GDM1 (cell line): ENCODE measurements at places on chromosomes 3 and 15.

- DNase-seq: no peak
Observed at GRCh38 chr3:180466401-180467011, 135.5 kb upstream of the TTC14 start.

DNA sequence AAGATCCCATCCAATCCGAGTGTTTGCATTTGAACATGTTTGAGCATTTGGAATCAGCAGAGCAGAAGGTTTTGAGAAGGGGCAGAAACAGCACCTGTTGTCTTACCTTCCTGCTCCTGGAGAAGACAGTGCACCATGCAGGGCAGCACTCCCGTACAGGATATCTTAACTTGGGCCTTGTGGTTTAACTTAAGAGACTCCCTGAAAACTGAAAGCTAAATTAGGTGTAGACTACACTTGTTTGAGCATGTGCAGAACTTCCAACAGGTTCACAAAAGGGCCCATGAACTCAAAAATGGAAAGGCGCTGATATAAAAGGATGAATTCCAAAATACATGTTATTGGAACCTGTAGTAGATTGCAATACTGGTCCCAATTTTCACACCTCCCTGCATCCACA, 175.4 kb upstream of the PRICKLE2 start:
- no peak for DNase-seq

DNA sequence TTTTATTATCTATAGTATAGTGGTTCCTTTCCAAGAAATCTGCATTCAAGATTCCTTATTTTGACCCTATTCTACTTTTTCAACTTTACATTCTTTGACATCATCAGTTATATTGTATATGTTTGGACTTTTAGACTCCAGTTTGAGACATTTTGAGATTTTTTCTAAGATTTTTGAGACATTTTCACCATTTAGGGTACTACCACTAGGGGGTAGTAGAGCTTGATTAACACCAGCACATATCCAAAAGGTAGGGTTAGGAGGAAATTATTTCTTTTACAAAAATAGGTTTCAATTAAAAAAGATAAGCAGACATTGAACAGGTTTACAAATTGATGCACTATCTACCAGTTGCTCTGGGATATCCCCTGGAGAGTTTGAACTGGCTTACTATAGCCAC, 262.5 kb downstream of the SCAPER start:
- DNase-seq: no peak

DNA sequence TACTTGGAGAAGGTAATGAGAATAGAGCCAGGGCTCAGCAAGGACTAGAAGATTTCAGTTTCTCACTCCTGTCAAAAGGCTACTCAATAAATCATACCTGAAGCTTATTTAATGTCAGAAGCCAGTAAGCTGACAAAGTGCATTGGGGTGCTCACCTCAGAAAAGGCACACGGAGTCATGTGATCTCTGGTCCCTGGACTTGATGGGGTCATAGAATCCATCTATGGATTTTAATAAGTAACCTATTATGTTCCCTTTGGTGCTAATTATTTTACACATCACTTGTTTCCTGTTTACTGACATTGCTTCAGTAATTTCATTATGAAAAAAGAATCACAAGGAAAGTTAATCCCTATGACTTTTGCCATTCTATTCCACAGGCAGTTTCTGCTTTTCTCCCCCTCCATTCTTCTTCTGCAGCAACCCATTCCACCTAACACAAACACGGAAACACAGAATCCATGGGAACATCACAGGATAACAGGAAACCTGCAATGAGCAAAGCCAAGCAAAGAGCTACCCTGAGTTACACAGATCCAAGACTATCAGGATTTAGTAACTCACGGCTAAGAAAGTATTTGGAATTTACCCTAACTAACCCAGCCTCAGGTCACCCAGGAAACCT, 159.6 kb downstream of the MEIS2 start:
- DNase-seq: no peak

- peak; percentile 58 for DNase-seq
Observed at GRCh38 chr3:100044369-100044768, 69.9 kb downstream of the FILIP1L start.

GRCh38 chr3:50609763-50610085, 1.9 kb downstream of the CISH start:
- DNase-seq: no peak

- DNase-seq: no peak
Observed at GRCh38 chr15:60442763-60443162, 36.2 kb downstream of the ICE2 start.

DNA sequence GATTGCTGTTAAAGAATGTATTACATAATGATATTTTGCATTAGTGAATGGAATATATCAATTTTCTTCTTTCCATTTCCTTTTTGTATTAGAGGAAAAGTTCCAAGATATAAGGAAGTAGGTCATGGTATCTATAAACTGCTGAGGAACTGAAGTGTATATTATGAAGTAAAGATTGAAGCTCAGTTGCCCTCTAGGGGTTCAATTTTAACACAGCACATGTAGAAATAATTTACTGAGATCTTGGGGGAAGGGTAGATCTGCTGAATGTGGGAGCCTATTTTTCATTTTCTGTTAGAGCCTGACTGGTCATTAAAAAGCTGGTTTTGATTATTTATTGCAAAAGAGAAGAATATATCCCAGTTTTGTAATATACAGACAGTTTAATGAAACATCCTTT, 45.2 kb downstream of the CMC1 start:
- DNase-seq: peak; percentile 10

- no peak for DNase-seq
Observed at GRCh38 chr3:58607816-58608215, 30.6 kb upstream of the FAM107A start.

- DNase-seq: no peak
Observed at GRCh38 chr3:65210026-65210814, 522.4 kb upstream of the ADAMTS9 start.

- no peak for DNase-seq
Observed at GRCh38 chr3:52834871-52835501, at the start of gene MUSTN1. Gene MUSTN1 (minus strand): TSS chr3:52835019. CDS start chr3:52834948, 71 bp downstream.

GRCh38 chr15:92583096-92584034, 72.2 kb downstream of the FAM174B start:
- no peak for DNase-seq

- DNase-seq: no peak
Observed at GRCh38 chr3:128698211-128699047, 27.6 kb upstream of the RAB7A start.

DNA sequence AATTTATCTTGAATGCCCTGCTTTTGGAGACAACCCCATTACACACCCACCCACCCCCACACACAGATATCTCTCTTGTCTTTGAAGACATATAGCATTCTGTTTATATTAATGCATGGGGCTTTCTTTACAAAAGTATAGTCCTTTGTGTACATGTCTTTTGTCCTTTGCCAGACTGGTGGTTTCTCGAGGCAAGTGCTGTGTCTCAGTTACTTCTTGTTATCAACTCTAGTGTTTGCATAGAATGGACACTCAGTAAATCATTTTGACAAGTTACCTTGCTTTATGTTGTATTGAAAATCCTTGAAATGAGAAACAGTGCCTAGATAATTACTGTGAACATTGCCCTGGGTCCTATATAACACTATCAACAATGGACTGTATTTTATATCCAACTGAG, 33.9 kb downstream of the KBTBD8 start:
- DNase-seq: no peak

- no peak for DNase-seq
Observed at GRCh38 chr3:39013289-39013688, 38.5 kb downstream of the SCN11A start.

GRCh38 chr3:41683666-41684350, 278.1 kb downstream of the ULK4 start:
- DNase-seq: no peak

DNA sequence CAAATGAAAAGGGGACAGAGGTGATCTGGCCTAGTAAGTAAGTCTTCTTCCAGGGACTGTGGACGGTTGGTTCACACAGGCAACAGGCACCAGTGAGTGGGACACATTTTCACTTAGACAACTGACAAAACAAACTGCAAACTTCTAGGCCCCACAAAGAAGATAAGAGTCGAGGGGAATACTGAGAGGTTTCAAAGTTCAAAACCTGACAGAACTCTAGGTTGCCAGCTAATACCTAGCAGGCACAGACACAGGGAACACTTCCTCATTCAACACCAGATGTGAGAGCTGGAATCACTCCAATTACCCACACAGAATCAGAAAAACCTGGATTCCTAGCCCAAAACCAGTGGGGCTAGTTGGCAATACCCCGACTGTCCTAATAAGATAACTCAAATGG, 621.7 kb downstream of the ZPLD1 start:
- no peak for DNase-seq

GRCh38 chr15:70795311-70795665, 31.9 kb upstream of the UACA start:
- DNase-seq: no peak

DNA sequence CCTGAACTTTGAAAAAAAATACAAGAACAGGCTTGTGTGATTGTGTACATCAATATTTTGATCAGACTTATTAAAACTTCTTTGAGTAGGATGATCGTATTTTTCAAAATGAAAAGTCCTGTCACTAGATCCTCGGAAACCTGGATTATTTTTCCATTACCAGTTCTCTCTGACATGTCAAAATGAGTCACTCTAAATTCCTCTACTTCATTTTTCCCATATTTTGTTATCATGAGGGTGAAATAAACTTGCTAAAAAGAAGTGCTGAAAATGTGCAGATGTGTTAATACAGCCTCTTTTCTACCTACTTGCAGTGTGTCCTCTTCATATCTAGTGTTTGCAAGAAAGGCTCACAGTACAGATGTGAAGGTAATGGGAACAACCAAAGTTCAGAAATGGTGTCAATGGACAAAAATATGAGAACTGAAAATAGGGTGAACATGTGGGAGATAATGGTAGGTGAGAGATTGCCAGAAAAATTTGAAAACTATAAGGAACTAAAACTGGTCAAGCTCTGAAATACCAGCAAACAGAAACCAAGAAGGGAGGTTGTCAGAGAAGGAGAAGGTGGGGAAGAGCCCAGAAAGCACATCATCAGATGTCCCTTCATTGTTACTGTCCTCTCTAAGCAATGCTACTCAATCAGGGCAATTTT, 108.2 kb downstream of the EOMES start:
- no peak for DNase-seq

GRCh38 chr3:163939926-163940325, 1138.4 kb downstream of the SI start:
- DNase-seq: no peak

GRCh38 chr3:7397097-7397496, 536.2 kb downstream of the GRM7 start:
- DNase-seq: no peak

DNA sequence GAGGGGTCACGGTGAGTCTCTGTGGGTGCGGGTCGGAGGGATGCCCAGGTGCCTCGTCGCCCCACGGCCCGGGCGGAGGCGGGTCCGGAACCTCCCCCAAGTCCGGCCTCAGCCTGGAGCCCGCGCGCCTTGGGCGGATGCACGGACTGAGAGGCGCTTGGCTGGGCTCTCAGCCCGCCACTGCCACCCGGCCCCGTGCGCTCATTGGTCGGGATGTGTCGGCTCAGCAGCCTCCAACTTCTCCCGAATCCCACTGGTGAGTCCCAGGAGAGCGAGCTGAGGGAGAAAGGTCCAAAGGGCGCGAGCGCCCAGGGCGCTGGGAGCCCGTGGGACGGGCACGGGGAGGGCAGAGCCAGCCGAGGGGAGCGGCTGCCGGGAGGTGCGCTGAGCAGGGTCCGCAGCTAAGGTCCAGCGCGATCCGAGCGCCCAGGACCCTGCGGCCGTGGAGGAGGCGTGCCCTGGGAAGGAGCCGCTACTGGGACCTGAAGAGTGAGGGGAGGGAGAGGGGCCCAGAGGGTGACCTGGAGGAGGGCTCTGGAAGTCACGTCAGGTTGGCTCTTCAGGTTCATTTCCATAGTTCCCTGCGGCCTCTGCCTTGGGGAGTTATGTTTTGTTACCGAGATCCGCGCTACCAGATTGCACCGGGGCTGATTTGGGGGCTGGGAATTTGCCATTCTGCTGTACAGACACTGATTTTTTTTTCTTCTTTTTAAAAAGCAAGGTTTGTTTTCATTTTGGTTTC, at the start of gene MME:
MME (plus strand) TSS at position 574 of the 742 bp plus-strand sequence. CDS start 3,849 bp downstream, outside the sequence.
- no peak for DNase-seq

DNA sequence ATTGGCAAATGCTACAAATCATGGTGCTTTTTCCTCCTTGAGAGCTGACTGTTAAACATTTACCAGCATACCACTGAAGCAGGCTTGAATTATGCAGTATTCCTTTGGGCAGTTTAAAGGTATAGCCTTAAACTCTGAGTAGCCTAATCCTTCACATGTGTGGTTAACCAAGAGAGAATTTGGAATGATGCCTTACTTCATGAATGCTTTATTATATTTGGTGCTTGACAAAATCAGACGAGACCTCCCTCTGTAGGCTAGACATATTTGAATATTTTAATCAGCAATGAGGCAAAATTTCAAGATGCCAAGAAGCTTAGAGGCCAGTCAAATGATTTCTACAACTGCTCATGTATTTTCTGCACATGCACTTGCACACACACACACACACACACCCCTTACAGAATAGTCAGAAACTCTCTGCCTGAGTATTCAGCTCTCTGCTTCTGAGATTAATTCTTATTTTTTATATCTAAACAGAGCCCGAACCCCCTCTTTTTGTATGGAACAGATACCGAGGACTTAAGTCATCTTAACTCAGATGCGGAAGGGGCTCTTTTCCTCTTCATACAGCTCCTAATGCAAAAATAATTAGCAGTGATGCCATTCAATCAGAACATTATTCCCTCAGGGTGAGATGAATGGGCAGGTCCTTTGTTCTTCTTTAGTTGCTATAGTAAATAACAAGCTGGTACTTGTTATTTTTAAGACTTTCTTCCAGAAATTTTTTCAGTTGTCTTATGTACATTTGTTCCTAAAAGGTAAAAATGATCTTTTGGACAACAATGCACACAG, 195.5 kb upstream of the TMC3 start:
- no peak for DNase-seq

GRCh38 chr3:72459588-72459987, 388.7 kb downstream of the SHQ1 start:
- no peak for DNase-seq

DNA sequence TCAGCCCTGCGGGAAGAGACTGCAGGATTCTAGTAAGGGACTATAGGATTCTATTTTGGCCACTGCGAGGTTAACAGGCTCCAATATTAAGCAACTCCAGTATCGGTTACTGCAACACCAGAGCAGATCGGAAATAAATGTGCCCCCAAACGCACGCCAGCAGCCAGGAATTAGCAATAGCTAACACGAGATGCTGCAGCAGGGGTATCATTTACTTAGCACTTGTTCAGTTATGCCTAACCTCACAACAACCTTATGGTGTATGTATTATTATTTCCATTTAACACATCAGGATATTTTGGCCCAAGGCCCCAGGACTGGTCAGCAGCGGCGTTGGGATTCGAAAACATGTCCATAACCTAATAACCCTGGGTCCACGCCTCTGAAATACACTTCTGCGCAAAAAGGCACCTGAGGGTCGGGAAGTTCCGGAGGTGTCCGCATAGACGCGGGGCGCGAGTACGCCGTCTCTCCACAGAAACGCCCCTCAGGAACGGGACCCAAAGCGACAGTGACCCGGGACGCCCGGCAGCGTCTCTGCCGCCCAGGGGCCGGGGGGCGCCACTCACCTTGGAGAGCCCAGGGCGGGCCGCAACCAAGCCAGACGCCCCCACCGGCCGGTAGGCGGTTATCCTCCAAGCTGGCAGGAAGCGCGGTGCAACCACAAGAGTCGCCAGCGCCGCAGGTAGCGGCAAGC, 681 bp downstream of the PIK3CB start:
- peak; percentile 43 for DNase-seq

- peak; percentile 63 for DNase-seq
Observed at GRCh38 chr3:195259154-195259474, 11.8 kb downstream of the XXYLT1 start.

GRCh38 chr15:63909819-63910437, 76.2 kb upstream of the HERC1 start:
- DNase-seq: no peak

GRCh38 chr15:52172869-52173268, 18.3 kb downstream of the GNB5 start:
- no peak for DNase-seq
